ENCODE measurements at places on chromosomes 1 and 21. TPM values are rescaled to one million over a fixed set of nuclear protein-coding genes. Genes with fewer than 3 reads are reported as not detected.

MPL gene
- 0.25 TPM for total RNA-seq

FYB2 gene
- total RNA-seq: not detected

TMEM79 gene
- total RNA-seq: 7.7 TPM

TMEM61 gene
- total RNA-seq: 1.0 TPM

EXO5 gene
- total RNA-seq: 3.3 TPM

SPRR2A gene
- not detected for total RNA-seq

CFAP141 gene
- not detected for total RNA-seq

MATN1 gene
- 0.08 TPM for total RNA-seq

PGLYRP3 gene
- not detected for total RNA-seq

MAGI3 gene
- total RNA-seq: 4.4 TPM

OR10J1 gene
- total RNA-seq: not detected

SMCP gene
- total RNA-seq: not detected

BEND5 gene
- total RNA-seq: not detected

TRPM2 gene
- 7.8 TPM for total RNA-seq

DISP3 gene
- total RNA-seq: 0.64 TPM

RXFP4 gene
- 0.07 TPM for total RNA-seq

DPT gene
- total RNA-seq: not detected

NBPF6 gene
- not detected for total RNA-seq

WNT2B gene
- 0.19 TPM for total RNA-seq

TMEM200B gene
- total RNA-seq: 0.05 TPM

AADACL3 gene
- total RNA-seq: not detected

GBP5 gene
- total RNA-seq: not detected

INAVA gene
- total RNA-seq: 37.8 TPM

RGS8 gene
- total RNA-seq: not detected

AXDND1 gene
- 0.25 TPM for total RNA-seq

KRTAP19-8 gene
- not detected for total RNA-seq

TMEM82 gene
- 0.05 TPM for total RNA-seq

RIPPLY3 gene
- 0.55 TPM for total RNA-seq

KIF14 gene
- total RNA-seq: 7.8 TPM

GBP7 gene
- not detected for total RNA-seq

Data from A549 treated with dexamethasone at 1 μM for 4 hours (cell line).